ENCODE measurements at places on chromosomes 16 and 17. TPM values are rescaled to one million over a fixed set of nuclear protein-coding genes. Genes with fewer than 3 reads are reported as not detected.

Gene NUDT7
- 11.2 TPM for total RNA-seq

Gene LDHD
- 1.6 TPM for total RNA-seq

Gene ACAP1
- total RNA-seq: 6.8 TPM

Gene MBTPS1
- total RNA-seq: 59.7 TPM

Gene PRR35
- 0.62 TPM for total RNA-seq

DNA sequence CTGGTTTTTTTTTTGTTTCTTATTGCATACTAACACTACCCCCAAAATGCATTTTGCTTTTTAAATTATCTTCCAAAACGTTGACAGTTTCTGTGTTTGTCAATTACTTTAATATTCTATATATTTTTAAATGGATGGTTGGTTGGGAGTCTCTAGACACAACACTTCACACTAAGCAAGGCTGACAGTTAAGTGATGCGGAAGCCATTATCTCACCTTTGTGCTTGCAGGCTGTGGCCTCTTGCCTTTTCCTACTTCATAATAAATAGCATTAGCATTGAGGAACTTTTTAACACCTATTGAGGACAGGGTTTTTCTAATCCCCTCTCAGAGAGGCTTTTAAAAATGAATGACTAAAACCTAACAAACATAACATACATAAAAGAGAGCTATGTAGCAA is 280.8 kb upstream of the TBX2 start:
- DNase-seq: no peak

DNA sequence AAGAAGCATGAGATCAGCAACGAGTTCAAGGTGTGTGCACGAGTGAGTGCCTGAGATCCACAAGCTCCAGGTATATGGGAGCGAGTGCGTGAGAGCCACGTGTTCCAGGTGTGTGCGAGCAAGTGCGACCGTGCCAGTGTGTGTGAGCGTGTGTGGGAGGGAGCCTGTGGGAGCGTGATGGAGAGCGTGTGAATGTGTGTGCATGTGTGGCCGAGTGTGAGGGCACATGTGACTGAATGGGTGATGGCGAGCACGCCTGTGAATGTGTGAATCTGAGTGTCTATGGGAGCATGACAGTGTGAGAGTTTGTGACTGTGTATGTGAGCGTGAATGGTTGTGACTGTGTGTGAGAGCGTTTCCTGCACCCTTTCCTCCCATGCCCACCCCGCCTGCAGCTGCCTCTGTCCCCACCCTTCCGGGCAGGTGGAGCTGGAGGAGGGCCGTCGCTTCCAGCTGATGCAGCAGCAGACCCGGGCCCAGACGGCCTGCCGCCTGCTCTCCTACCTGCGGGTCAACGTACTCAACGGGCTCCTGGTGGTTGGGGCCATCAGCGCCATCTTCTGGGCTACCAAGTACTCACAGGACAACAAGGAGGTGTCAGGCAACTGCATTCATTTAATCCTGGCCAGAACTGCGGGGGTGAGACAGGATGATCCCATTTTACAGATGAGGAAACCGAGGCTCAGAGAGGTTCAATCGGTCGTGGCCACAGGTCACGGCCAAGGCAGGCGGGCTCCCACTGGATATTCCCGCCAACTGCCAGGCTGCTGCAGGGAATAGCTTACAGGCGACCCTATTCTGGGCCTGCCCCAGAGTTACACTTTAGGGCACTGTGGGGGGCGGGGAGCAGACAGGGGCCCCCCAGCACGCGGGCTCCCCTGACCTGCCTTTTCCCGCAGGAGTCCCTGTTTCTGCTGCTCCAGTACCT is 3.7 kb downstream of the TMC8 start:
- peak; percentile 98 for DNase-seq

GRCh38 chr17:1376061-1376460 is 24.0 kb downstream of the YWHAE start:
- DNase-seq: no peak

DNA sequence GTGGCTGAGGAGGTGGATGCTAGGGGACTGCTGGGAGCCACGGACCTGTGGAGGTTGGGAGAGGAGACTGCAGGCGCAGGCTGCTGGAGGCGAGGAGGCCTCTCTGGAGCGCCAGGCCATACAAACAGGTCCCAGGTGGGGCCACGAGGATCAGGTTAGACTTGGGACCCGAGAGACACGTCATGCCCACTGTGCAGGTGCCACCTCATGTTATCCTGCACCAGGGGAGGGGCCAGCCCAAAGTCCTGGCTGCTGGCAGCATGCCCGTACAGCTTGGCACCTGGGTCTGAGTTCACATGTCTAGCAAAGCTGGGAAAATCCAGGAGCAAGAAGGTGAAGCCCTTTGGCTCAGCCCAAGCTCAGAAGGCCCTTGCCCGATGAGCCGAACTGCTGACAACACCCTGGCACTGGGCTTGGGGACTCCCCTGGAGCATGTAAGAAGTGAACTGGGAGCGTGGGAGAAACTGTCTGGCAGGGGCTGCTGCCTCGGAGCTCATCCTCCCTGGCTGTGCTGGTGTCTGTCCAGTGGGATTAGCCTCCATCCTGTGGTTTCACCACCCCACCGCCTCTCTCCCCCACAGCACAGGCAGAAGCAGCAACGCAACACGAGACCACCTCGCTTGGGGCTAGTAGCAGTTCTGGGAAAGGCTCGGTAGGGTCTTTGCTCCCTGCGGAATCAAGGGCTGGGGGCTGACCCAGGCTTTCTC is 5.3 kb downstream of the ARHGDIA start:
- no peak for DNase-seq

DNA sequence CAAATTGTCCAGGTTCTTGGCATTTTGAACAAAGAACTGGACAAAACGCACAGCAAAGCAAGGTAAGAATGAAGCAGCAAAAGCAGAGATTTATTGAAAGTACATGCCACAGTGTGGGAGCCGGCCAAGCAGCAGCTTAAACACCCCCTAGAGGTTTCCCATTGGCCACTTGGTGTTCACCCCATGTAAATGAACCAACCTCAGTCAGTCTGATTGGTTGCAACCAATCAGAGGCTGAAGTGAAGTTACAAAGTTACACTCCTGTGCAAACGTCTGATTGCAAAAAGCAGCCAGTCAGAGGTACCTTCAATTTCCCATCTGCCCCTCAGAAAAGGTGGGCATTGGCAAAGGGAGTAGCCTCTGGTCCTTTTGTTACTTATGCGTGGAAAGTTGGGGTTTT is 8.8 kb upstream of the ZNF263 start:
- DNase-seq: no peak

DNA sequence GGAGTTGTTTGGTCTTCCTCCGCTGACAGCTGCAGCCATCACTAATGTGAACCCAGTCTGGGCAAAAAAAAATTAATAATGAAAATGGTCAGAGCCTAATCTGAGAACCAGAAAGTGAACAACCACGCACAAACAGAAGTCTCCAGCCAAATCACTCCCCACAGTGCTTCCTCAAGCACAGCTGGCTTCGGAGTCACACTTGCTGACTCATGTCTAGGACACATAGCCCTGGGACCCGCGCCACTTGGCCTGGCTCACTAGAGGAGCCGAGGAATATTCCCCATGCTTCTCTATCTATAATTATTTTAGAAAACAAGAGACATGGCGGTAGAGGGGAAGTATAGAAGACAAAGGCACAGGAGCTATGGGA is 109.1 kb downstream of the ZFHX3 start:
- DNase-seq: no peak

- DNase-seq: no peak
These were observed 885 bp downstream of the ZNF207 start for GRCh38 chr17:32350666-32351418.

DNA sequence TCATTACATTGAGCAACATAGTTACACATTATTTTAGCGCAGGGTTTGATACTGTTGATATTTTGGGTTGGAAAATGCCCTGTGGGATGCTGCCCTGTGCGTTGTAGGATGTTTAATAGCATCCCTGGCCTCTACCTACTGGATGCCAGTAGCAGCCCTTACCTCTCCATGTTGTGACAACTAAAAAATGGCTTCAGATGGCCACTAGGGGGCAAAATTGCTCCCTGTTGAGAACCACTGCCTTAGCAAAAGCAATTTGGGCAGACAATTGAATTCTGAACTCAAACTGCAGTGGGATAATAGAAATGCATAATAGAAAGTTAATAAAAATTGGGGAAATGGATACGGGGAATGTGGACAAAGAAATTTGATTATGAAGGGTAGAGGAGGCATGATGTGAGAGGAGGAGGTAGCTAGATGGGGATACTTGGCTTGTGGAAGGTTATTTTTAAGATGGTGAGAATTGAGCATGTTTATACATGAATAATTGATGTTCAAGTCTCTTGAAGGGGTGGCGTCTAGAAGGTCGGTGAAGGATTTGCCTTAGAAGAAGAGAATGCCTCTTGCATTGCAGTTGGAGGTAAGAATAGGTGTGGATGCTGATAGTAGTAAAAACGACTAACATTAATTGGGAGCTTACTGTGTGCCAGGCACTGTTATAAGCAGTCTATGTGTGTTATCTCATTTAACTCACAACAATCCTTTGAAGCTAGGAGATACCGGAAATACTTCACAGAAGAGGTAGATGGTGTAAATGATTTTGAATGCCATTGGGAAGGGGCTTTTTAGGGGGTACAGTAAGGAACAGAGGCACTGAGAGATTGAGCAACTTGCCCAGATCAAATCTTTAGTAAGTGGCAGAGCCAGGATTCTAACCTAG is 19.0 kb downstream of the HEATR9 start:
- peak; percentile 89 for DNase-seq

DNA sequence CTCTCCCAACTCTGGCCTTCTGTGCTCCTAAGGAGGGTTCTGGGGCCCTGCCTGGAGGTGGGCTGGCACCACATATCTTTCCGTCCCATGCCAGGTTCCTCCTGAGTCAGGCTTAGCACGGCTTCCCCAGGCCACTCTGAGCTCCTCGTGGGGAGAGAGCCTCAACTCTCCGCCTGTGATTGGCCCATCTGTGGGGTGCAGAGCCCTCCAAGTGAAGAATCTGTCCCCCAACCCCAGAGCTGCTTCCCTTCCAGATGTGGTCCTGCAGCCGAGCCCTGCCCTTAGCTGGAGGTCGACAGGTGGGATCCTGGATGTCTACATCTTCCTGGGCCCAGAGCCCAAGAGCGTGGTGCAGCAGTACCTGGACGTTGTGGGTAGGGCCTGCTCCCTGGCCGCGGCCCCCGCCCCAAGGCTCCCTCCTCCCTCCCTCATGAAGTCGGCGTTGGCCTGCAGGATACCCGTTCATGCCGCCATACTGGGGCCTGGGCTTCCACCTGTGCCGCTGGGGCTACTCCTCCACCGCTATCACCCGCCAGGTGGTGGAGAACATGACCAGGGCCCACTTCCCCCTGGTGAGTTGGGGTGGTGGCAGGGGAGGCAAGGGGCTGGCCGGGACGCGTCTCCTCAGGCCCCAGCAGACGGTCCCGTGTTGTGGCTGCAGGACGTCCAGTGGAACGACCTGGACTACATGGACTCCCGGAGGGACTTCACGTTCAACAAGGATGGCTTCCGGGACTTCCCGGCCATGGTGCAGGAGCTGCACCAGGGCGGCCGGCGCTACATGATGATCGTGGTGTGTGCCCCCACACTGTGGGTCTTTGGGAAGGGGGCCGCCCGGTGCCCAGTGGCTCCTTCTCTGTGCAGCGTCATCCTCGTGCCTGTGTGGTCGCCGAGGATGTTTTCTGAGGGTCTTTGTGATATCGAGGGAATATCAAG is 6.9 kb downstream of the GAA start:
- DNase-seq: no peak

- no peak for DNase-seq
These were observed 49.4 kb downstream of the FZD2 start for GRCh38 chr17:44606658-44607057.

DNA sequence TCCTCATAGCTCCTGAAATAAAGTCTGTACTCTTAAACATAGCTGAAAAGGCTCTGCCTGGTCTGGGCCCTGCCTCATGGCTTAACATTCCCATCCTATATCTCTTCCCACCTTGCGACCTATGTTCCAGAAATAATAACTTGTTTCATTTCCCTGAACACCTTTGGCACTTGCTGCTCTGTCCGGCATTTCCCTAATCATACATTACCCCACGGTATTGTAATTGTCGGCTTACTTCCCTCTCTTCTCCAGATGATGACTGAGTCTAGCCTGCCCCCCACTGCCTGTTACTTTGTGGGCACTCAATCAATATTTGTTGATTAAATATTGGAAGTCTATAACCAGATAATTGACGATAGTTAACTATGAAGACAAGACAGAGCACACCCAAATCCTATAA is 23.3 kb upstream of the SUPT4H1 start:
- DNase-seq: peak; percentile 26

GRCh38 chr17:65441053-65441605 is 120.3 kb downstream of the AXIN2 start:
- peak; percentile 57 for DNase-seq

GRCh38 chr16:56919099-56919800 is 12.7 kb upstream of the HERPUD1 start:
- DNase-seq: peak; percentile 49

DNA sequence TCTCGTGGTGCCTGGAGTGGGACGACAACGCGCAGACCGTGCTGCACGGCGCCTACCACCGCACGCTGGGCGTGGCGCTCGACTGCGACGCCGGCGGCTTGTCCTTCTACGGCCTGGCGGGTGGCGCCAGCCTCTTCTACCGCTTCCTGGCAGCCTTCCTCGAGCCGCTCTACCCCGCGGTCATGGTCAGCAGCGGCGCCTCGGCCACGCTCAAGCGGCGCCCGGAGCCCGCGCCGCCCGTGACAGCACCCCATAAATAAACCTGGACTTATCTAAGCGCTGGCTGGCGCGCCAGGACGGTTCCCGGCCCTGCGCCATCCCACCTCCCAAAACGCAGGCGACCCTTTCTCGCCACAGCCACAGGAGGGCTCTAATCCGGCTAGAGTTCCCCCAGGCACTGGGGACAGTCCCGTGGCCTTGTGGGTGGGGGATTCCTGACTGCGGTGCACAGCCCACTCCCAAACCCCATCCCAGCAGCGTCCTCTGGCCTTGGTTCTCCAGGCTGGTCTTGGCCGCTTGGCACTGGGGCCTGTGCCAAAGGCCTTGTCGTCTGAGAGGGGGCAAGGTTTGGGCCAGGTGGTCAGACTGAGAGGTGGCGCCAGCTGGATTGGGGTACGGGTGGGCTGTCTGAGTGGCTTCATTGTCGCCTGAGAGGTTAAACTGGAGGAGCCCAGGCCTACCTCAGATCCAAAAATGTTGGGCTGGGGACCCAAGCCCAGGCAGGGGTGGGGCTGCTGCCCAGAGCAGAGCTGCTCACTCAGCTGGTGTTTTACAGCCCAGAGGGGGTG is 10.1 kb upstream of the SLC16A5 start:
- DNase-seq: no peak

Data from endodermal cell (in vitro differentiated cells).